ENCODE measurements at places on chromosomes 2 and 18. TPM values are rescaled to one million over a fixed set of nuclear protein-coding genes. Genes with fewer than 3 reads are reported as not detected.

Gene ZAP70
- total RNA-seq, result 240 TPM

Gene PXDN
- 1.3 TPM for total RNA-seq

Gene FSHR
- total RNA-seq, result not detected

Gene SIX3
- total RNA-seq, result not detected

Gene TACR1
- total RNA-seq, result not detected

Gene RASGRP3
- 3.3 TPM for total RNA-seq

Gene ITGA4
- 109 TPM for total RNA-seq

DNA sequence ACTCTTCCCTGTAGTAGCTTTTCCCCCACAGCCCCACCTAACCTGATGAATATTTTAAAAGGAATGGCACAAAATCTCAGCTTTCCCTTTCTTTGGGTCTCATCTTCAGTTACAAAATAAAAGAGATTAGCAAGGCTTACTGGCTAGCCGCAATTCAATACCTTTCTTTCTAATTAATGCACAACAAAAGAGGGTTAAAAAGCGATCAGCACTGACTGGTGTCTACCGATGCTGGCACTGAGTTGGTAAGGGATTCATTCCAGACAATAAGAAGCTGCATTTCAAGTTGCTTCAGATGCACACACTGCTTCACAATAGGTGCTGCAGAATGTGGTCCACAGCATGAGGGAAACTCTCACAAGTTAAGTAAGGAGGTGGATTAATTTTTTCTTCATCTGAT is 41.9 kb downstream of the HDHD2 start:
- no peak overlapping the region for H3K27ac ChIP-seq
- no peak for DNase-seq
- H3K36me3 ChIP-seq, result peaks cover 32% of the 10 kb centered on the region
- H3K4me1 ChIP-seq, result no peaks in the 10 kb centered on the region
- no peaks in the 10 kb centered on the region for H3K27me3 ChIP-seq
- no peak overlapping the region for H3K4me3 ChIP-seq

DNA sequence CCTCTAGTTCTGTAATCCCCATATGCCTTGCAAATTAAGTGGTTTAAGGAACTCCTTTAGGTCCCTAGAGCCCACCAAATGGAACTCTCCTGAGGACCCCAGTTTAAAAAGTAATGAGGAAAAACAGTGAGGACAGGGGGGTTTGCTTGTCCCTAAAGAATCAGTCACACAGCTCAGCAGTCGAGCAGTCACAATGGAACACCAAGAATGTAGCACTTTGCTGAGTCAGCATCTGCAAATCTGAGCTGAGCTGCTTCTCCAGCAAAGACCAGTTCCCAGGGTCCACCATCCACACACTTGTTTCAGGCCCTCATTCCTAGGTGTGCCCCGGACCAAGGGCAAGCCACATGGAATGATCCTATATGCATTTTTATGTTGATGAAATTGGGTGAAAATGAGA is 46.2 kb upstream of the NEDD4L start:
- no peak for DNase-seq
- H3K4me3 ChIP-seq, result no peak overlapping the region
- H3K36me3 ChIP-seq, result no peaks in the 10 kb centered on the region
- H3K27ac ChIP-seq, result no peak overlapping the region
- H3K27me3 ChIP-seq, result peaks cover 19% of the 10 kb centered on the region
- no peaks in the 10 kb centered on the region for H3K4me1 ChIP-seq

- H3K27me3 ChIP-seq, result peaks cover 9% of the 10 kb centered on the region
- no peak for DNase-seq
- H3K27ac ChIP-seq, result no peak overlapping the region
- H3K4me3 ChIP-seq, result no peak overlapping the region
- H3K4me1 ChIP-seq, result no peaks in the 10 kb centered on the region
- H3K36me3 ChIP-seq, result no peaks in the 10 kb centered on the region
These were observed 11.4 kb upstream of the DTNB start for GRCh38 chr2:25684577-25685473.

GRCh38 chr2:25964891-25965290 is 17.4 kb downstream of the KIF3C start:
- H3K4me1 ChIP-seq, result peaks cover 4% of the 10 kb centered on the region
- H3K27ac ChIP-seq, result no peak overlapping the region
- H3K36me3 ChIP-seq, result no peaks in the 10 kb centered on the region
- no peak overlapping the region for H3K4me3 ChIP-seq
- no peak for DNase-seq

DNA sequence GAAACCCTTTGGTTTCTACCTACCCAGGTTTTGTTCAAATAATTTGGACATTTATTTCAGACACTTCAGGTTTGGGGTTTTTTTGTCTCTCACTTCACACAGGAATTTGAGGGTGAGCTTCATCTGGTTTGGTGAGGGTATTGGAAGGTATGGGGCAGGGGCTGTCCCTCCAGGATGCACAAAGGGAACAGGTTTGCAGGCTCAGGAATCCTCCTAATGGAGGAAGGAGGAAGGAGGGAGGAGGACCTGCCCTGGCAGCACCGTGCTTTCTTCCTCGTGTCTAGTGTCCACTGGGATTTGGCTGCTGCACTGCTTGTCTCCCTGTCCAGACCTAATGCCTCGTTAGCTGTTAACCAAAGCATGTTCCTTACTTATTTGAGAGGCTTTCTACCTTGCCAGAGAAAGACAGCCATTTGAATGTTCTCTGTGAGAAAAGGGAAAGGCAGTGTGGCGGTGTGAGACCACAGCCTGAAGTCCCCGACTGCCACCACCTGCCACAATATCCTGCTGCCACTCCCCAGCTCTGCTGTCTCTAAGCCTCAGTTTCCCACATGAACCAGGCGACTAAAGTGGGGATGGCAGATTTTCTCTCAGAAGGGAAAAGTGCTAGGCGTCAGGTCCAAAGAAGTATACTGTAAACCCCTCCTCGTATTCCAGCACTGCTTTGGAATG is 2.2 kb upstream of the SLC4A5 start:
- DNase-seq, result no peak
- peaks cover 1% of the 10 kb centered on the region for H3K36me3 ChIP-seq
- no peak overlapping the region for H3K4me3 ChIP-seq
- H3K27me3 ChIP-seq, result no peaks in the 10 kb centered on the region
- no peaks in the 10 kb centered on the region for H3K4me1 ChIP-seq

- no peak for DNase-seq
- no peaks in the 10 kb centered on the region for H3K27me3 ChIP-seq
- H3K27ac ChIP-seq, result peak overlapping the region; percentile 87
- peaks cover 15% of the 10 kb centered on the region for H3K36me3 ChIP-seq
These were observed 795 bp upstream of the CAPN10 start for GRCh38 chr2:240585681-240586197.

DNA sequence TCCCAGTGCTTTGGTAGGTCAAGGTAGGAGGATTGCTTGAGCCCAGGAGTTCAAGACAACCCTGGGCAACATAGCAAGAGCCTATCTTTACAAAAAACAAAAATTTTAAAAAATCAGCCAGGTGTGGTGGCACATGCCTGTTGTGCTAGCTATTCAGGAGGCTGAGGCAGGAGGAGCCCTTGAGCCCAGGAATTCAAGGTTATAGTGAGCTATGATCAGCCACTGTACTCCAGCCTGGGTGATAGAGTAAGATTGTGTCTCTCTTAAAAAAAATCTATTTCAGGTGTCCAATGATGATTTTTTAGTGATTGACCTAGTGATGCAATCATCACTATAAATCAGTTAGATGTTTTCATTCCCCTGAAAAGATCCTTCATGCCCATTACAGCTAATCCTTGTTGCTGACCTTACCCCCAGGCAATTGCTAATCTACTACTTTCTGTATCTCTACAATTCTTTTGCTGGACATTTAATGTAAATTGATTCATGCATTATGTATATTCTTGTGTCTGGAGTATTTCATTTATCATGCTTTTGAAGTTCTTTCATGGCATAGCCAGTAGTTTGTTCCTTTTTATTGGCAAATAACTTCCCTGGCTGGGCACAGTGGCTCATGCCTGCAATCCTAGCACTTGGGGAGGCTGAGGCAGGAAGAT is 10.3 kb downstream of the MOCOS start:
- H3K4me1 ChIP-seq, result peaks cover 2% of the 10 kb centered on the region
- H3K4me3 ChIP-seq, result no peak overlapping the region
- DNase-seq, result no peak
- no peak overlapping the region for H3K27ac ChIP-seq
- H3K27me3 ChIP-seq, result peaks cover 10% of the 10 kb centered on the region

DNA sequence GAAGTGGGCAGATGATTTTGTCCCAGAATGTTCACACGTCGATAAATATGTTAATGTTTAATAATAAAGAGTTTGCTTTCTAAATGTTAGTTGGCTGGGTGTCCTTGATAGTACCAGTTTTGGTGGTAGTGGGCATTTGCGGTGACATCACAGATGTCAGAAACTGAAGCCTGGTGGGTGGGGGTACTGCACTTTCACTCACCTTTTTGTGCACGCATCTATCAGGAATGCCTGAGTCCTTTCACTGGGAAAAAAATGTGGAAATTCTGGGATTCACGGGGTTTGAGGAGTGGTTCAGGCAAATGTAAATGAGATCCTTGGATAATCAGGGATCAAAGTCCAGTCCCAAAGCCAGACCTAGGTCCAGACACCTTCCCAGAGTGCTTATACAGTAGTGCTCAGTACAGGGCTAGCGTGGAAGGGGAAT is 3.2 kb downstream of the EPAS1 start:
- H3K27me3 ChIP-seq, result peaks cover 76% of the 10 kb centered on the region
- H3K4me1 ChIP-seq, result peaks cover 51% of the 10 kb centered on the region
- peaks cover 7% of the 10 kb centered on the region for H3K36me3 ChIP-seq
- no peak overlapping the region for H3K4me3 ChIP-seq

DNA sequence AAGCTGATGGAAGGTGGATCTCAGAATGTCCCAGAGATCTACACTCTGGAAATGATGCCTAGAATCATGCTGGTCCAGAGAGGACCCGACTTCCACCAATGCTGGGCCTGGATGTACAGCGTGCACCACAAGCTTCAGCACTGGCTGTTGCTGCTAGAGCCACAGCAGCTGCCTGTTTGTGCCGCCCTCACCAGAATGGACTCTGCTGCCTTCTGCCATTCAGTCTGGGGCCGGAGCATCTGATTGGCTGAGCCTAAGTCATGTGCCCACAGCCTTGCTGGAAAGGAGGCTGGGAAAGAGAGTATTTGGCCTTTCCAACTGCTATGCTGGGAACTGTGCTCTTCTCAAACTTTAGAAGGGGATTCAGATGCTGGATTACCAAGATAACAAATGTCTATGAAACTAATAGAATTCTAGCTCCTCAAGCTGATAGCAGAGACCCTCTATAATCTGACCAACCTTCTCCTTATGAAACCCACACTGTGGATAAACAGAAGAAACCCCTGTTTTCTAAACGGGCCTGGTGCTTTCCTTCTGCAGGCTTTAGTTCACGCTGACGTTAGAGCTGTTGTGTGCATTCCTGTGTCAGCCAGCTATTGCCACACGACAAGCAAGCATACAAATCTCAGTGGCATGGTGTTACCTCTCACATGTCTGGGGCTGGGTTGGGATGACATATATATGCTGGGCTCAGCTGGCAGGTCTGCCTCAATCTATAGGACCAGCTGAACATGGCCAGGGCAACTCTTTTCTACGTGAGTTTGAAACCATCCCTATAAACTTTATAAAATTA is 4.1 kb upstream of the LOXHD1 start:
- H3K4me1 ChIP-seq, result no peaks in the 10 kb centered on the region
- no peaks in the 10 kb centered on the region for H3K36me3 ChIP-seq
- peaks cover 8% of the 10 kb centered on the region for H3K27me3 ChIP-seq
- H3K4me3 ChIP-seq, result no peak overlapping the region
- no peak overlapping the region for H3K27ac ChIP-seq
- no peak for DNase-seq

- no peaks in the 10 kb centered on the region for H3K27me3 ChIP-seq
- DNase-seq, result no peak
- H3K36me3 ChIP-seq, result no peaks in the 10 kb centered on the region
- H3K27ac ChIP-seq, result peak overlapping the region; percentile 17
- peaks cover 6% of the 10 kb centered on the region for H3K4me1 ChIP-seq
These were observed 307.7 kb downstream of the TNS1 start for GRCh38 chr2:217695033-217695520.

DNA sequence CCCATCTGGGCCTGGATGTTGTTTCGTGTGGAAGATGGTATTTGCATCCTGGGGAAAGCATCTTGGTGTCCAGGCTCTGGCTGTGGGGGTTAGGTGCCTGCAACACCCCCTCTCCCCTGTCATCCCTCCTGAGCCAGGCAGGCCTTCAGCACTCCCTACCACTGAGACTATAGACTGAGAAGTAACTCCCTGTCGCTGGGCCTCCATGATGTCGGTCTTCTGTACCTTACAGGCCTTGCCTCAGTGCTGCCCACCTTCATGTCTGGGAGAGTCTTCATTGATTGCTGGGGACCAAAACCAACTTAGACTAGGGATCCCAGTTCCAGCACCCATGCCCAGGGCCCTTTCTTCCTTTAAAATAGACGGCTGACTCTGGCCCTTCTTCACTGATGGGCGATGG is 33.1 kb upstream of the DNMT3A start:
- DNase-seq, result no peak
- H3K4me3 ChIP-seq, result no peak overlapping the region
- H3K4me1 ChIP-seq, result peaks cover 28% of the 10 kb centered on the region

Data from activated CD4-positive, alpha-beta T cell treated with anti-CD3 and anti-CD28 coated beads, Interleukin-2, amount 10 ng/mL, durations not matched to agents 24 days and 14 days (primary cell).